H1 (cell line): ENCODE measurements at places on chromosomes 2 and 18.

DNA sequence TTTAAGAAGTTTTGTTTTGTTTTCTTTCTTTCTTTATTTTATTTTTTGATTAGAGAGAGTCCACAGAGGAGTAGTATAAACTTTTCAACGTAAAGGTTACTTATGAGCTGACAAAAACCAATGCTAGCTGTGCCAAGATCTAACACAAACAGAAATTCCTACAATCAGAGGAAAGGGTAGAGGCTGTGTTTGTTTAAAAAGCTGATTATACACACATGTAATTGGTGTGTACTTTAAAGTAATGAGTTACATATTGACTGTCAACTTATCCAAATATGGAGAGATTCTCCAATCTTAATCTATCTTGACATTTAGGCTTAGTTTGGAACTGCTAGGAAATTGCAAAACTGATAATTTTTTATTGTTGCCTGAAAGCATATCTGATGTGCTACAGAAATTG is 63.7 kb upstream of the FAM110C start:
- no peak for DNase-seq

- DNase-seq: no peak
Observed at GRCh38 chr2:16774980-16775898, 109.6 kb upstream of the CYRIA start.

- DNase-seq: no peak
Observed at GRCh38 chr2:97966545-97967215, 29.1 kb downstream of the TMEM131 start.

- DNase-seq: no peak
Observed at GRCh38 chr2:28400419-28400818, 7.8 kb downstream of the FOSL2 start.

- DNase-seq: no peak
Observed at GRCh38 chr2:31219131-31219969, 2.0 kb upstream of the CAPN14 start.

- DNase-seq: no peak
Observed at GRCh38 chr18:26556573-26556972, 8.2 kb upstream of the KCTD1 start.

- no peak for DNase-seq
Observed at GRCh38 chr18:26470011-26470637, 78.2 kb downstream of the KCTD1 start.

DNA sequence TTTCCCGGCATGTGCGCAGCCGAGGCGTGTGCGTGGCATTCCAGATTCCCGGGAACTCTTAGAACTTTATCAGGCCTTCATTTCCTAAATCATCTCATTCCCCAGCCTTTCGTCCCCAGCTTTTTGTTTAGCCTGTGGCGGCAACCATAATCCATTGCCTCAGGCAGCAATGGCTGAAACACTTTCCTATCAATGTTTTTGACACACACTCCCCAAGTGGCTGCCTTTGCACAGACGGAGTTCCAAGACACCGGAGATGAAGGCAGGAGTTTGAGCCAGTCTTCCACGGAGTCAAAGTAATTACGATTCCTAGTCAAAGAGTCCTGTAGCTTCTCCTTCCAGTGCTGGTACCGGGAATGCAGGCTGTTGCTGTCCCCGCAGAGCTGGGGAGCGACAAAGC is 64.8 kb downstream of the KCNG2 start:
- DNase-seq: no peak

- no peak for DNase-seq
Observed at GRCh38 chr2:168201584-168202116, 45.7 kb downstream of the STK39 start.

GRCh38 chr2:221345516-221345915 is 226.6 kb downstream of the EPHA4 start:
- no peak for DNase-seq

DNA sequence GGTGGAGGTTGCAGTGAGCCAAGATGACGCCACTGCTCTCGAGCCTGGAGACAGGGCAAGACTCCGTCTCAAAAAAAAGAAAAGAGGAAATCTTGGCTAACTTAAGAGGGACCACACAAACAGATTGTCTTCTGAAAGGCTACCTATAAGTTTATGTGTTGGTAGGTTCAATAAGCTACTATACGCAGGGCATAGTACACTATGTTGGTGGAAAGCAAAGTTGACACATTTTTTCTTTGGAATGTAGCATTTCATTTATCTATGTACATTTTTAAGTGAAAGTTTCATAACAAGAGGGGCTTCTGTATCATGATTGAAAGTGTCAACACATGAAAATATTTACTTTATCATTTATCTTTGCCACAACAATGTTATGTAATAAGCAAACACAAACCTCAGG is 752.6 kb upstream of the ACVR2A start:
- no peak for DNase-seq

DNA sequence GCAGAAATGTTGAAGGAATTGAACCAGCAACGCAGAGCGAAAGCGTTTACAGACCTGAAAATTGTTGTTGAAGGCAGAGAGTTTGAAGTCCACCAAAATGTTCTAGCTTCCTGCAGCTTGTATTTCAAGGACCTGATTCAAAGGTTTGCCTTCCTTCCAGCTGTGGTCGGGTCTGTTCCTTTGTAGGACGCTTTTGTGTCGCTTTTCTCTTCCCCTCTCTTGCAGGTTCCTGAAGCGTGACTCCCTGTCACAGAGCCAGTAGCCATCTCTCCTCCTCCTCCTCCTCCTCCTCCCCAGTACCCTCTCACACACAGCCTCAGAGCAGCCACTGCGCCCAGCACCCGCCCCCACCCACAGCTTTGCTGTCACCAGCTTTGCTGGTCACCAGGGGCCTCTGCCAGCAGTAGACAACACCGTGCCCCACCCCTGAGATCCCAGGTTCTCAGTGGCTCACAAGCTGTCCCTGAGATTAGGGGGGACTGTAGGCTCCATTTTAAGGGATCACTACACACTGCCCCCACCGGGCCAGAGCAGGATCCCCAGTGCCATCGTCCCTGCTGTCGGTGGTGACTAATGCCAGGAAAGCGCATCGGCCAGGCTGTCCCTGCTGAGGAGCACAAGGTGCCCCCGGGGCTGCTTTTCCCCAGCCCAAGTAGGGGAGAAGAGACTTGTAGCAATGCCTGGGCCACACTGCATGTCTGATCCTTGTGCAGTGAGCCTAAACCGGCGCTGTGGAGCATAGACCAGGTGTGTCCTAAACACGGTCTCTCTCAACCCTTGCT is 242.3 kb downstream of the ATAD2B start:
- DNase-seq: no peak

DNA sequence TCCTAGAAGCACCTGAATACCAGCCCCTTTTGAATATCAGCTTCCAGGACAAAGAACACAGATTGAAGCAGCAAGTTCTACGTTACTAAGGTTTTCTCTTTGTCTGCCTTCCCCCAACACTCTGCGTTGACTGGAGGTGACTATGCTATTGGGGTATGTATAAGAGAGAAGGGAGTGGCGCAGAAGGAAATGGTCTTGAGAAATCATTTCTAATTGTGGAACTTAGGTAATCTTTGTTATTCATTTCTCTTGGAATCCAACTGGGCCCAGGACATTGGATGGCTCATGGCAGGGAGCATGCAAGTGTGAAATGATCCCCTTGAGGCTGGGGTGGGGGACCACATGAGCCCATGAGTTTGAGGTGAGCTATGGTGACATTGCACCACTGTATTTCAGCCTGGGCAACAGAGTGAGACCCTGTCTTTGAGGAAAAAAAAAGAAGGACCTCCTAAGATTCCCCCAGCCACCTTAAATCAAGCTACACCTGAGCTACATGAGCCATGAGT is 29.7 kb downstream of the XDH start:
- no peak for DNase-seq

DNA sequence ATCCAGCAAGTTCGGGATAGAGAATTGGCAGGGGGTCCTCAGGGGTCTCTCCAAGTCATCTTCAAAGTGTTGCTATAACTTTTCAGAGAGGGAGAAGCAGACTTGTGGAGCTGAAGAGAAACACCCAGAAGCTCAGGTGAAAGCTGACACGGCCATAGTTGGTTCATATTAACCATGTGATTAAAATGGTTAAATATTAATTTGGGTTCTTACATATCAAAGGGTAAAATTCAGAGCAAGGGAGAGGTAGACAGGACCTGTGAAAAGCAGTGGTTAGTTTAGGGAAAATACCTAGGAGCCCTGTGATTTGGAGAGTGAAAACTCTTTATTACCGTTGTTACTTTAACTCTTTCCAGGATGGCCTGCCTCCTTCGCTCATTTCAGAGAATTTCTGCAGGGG is at the start of gene UGT1A6:
UGT1A6 (plus strand) TSS at position 243 of the 400 bp plus-strand sequence; CDS start at position 358, 115 bp downstream.
- no peak for DNase-seq

DNA sequence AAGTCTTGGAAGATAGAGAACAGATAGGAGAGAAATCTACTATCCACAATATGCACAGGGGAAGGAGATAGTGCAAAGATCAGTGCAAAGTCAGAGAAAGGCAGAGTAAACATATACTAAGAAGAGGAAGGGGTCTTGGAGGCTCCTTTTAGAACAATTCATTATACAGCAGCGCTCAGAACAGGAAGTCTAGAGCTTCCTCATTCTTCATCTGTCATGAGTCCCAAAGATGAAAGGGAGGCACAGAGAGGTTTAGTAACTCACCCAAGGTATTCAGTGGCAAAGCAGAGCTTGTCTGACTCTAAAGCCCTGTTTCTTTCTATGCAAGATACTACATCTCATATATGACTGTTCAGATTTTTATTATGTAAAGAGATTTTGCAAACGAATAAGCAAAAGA is 1.4 kb downstream of the SP110 start:
- no peak for DNase-seq

DNA sequence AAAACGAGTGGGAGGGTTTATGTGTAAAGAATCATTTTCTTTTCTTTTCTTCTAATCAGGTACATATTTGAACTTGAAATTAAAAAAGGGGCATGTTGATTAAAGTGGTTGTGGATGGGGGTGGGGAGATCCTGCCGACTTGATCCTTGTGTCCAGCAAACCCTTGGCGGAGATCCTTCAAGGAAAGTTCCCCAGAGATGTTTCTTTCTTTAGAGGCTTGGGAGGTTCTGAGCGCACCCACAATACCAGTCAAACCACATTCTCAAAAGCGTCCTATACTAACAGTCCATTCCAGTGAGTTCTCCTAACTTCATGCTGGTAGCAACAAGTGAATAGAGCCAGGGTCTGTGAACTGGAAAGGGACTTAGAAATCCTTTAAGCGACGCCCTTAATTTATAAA is 49.2 kb downstream of the MYCN start:
- DNase-seq: no peak

GRCh38 chr2:152319822-152320570 is 15.0 kb upstream of the FMNL2 start:
- DNase-seq: no peak

DNA sequence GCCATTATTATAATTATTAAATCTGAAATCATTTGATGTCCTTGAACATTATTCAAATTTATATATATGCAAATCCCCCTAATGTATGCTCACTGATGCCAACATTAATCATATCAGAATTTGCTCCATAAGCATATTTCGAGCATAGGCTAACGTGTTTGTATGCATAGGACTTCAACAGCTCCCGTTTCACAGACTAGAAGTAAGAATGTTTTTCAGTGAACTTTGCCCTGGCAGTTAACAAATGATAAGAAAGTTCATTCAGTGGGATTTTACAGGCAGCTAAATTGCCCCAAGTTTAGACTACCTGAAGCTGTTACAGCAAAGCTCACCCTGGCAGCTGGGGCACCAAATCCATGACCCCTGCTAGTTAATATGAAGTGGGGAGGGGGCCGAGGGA is 272.0 kb downstream of the LNPK start:
- DNase-seq: no peak

GRCh38 chr2:36351736-36352349 is 3.7 kb upstream of the CRIM1 start:
- no peak for DNase-seq

DNA sequence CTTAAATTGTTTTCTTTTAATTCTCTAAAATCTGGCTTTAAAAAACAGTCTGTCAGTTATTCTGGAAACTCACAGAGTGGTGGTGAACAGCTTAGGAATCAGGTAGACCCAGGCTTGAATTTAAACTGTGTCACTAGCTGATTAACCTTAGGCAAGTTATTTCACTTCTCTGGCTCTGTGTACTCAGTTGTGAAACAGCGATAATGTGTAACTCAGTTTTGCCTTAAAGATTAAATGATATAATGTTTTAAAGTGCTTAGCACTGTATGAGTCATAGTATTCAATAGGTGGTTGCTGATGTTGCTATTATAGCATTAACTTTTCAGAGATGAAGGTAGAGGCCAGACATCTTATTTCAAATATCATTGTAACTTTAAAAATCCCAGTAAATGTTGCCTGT is 40.7 kb downstream of the PKP4 start:
- DNase-seq: no peak

DNA sequence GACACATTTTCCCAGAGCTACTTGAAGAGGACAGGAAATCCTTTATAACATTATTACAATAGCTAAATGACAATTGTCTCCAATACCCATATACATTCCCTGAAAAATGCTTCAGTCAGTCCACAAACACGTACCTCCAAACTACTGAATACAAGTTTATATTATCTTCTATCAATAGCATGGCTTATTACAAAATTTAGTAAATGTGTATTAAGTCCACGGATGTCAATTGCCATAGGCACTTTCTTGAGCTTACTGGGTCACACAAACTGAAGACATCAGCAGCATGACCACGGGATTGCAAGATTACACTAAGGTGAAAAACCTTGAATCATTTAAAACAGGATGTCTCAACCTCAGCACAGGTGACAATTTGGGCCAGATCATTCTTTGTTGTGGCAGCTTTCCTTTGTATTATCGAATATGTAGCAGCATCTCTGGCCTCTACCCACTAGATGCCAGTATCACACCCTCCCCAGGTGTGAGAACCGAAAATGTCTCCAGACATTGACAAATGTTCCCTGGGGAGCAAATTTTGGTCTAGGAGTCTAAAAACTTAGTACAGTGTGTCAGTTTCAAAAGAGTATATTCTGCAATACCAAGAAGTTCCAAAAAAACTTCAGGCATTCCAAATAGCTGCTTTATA is 1.4 kb downstream of the MBD2 start:
- no peak for DNase-seq

GRCh38 chr18:35705988-35706387 is 124.4 kb downstream of the GALNT1 start:
- no peak for DNase-seq

GRCh38 chr2:23536326-23536725 is 151.3 kb downstream of the KLHL29 start:
- no peak for DNase-seq

DNA sequence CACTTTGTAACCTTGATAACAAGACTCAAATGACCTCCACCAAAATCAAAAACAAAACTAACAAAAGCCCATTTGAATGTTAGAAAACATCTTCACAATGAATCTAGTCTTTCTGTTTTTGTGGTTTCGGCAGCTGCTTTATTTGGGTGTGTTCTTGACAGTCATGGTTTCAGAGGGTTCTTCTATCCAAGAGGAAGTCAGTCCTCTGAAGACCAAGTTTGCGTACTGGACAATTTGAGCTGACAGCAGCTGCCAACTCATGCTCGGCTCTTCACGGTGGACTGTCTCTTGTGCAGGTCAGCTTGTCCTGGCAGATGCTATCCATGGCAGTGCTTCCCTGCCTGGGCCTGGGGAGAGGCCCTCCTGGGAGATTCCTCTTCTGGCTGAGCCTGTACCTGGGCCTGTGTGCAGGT is 91.0 kb downstream of the TMEM17 start:
- DNase-seq: no peak

DNA sequence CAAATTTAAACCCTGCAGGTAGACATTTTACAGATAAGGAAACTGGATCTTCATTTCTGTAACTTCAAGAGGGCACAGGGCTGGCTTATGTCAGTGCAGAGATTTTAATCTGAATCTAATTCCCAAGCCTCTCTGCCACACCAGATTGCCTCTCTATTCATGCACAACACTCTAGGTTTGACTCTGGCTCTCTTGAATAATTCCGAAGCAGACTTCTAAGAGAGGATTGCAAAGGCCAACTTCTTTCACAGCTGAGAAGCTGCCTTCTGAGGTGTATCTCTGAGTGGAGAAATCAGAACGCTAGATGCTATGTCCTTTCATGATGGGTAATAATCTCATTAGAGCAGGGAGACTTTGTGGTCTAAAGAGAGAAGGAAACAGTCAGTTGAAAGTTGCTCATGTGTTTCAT is 20.1 kb upstream of the MGAT5 start:
- no peak for DNase-seq
